ENCODE measurements at places on chromosomes 5 and 9. TPM values are rescaled to one million over a fixed set of nuclear protein-coding genes. Genes with fewer than 3 reads are reported as not detected.
A peak's percentile ranks its signal among the peaks of the same experiment; 100 is the strongest.

- DNase-seq, result no peak
These were observed 252.1 kb downstream of the TRIM32 start for GRCh38 chr9:116939161-116939560.

- DNase-seq, result no peak
These were observed 15.3 kb upstream of the F2RL2 start for GRCh38 chr5:76638479-76638878.

DNA sequence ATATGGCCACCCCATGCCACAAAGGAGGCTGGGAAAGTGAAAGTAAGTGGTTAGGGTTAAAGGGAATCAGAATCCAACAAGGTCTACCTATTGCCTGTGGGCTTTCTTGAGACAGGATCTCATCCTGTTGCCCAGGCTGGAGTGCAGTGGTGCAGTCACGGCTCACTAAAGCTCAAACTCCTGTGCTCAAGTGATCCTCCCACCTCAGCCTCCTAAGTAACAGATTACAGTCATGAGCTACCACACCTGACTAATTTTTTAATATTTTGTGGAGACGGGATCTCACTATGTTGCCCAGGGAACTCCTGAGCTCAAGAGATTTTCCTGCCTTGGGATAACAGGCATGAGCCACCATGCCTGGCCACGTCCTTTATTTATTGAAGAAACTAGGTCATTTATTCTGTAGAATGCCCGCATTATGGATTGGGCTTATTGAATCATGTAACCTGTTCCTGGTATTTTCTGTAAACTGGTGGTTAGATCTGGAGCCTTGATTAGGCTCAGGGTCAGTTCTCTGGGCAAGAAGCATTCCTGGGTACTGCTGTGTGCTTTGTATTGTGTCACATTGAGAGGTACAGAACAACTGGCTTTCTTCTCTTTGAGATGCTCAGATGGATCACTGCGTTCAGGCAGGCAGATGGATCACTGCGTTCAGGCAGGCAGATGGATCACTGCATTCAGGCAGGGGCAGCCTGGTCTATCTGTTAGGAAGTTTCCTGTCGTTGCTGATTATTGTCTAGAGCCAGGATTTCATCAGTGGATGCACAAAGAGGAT is 41.6 kb downstream of the ERGIC1 start:
- peak; percentile 44 for DNase-seq

- DNase-seq, result no peak
These were observed 136.3 kb downstream of the TTLL11 start for GRCh38 chr9:121956808-121957207.

- DNase-seq, result no peak
These were observed 202.4 kb downstream of the GLIS3 start for GRCh38 chr9:4097515-4097914.

DNA sequence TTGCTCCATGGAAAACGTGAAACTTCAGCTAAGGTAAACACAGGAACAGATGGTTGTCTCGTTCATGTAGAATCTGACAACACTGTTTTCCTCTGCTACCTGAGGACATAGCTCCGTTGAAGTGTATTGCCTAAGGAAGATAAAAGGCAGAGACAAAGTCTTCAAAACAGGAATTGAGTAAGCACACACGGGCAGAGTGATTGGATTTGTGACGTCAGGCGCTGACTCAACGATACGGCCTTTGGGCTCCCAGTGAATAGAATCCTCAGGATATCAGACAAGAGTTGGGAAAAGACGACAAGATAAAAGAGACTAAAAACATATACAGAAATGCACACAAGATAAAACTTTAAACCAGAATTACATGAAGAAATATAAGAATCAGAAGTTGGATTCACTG is 787.1 kb upstream of the CTNND2 start:
- peak; percentile 4 for DNase-seq

- DNase-seq, result no peak
These were observed 131.6 kb downstream of the CACNA1B start for GRCh38 chr9:138009016-138009802.

DNA sequence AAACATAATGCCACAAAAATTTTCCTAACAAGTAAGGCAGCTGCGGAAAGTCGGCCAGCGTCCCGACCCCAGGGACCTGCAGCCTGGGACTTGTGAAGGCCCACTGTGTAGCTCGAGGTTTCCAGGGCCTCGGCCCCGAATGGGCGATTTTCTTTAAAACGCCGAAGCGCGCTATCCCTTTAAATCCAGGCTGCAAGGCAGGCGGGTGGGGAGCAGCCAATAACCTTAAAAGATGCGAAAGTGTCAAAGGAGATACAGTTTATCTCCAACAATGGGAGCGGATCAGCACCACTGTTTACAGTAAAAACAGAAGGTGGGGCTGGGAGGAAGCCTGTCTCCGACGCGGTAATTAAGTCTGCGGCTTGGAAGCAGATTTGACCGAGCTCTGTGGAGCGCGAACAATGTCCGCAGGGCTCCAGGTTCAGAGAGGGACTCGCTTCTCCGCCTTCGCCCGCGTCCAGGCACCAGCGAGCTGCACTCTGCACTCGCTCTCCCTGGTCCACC is 1.7 kb upstream of the ZSWIM6 start:
- DNase-seq, result peak; percentile 67

DNA sequence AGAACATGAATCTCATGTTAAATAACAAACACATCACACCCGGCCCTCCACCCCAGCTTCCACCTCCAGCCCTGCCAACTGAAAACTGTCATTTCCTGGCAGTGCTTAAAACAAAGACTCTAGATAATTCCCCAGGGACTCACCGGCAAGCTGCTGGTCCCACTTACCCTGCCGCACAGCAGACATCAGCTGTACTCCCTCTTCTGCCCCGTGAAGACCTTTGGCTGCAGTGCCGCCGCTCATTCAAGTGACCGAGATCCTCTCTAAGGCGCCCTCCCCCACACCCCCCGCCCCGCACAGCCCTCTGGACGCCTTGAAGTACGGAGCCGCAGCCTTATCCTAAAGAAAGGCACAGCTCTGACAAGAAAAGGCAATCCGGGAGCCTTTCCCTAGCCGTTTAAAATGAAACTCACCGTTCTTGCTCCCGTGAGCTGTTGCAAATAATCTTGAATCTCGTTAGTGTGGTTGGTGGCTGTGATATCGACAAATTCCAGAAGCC is 434 bp downstream of the GLRX start:
- DNase-seq, result peak; percentile 19

GRCh38 chr5:24854350-24854749 is 209.6 kb upstream of the CDH10 start:
- DNase-seq, result peak; percentile 24

- no peak for DNase-seq
These were observed 81.1 kb downstream of the RMI1 start for GRCh38 chr9:84061613-84062193.

DNA sequence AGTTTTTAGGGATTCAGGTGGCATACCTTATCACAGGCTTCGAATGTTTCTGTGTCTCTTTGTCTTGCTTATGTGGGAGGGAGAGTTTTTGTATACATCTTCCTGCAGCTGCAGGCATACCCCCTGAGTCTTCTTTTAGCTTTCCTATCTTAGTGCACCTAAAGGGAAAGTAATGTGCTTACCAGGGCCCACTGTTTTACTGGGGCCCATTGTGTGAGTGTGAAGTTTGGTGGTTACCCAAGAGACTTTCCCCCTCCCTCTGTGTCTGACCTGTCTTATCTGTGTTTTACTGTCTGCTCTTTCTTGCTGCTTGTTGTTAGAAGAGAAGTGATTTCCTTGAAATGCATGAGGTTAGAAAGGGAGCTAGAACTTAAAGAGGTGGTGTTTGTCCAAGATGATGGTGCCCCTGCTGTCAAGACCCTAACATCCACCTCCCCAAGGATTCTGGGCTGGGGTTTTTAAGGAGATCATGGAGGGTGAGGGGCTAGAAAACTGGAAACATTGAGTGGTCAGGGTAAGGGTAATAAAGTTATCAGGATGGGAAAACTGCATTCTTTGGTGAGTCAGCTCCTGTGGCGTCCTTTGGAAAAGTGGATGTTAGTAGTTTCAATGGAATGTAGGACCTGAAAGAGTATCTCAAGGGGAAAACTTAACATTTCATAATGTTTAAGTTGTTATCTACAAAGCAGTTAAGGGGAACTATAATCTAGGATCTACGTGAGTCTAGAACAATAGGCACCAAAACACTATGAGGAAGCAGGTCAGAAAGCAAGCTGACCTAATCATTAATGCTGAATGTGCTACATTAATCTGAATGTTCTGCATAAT is 583.5 kb upstream of the TUSC1 start:
- peak; percentile 64 for DNase-seq

- DNase-seq, result no peak
These were observed 66.7 kb downstream of the SIL1 start for GRCh38 chr5:139131465-139131864.

GRCh38 chr9:8555762-8556500 is 756.4 kb upstream of the DMAC1 start:
- no peak for DNase-seq

GRCh38 chr5:95087816-95088317 is 197.0 kb downstream of the MCTP1 start:
- DNase-seq, result peak; percentile 23

DNA sequence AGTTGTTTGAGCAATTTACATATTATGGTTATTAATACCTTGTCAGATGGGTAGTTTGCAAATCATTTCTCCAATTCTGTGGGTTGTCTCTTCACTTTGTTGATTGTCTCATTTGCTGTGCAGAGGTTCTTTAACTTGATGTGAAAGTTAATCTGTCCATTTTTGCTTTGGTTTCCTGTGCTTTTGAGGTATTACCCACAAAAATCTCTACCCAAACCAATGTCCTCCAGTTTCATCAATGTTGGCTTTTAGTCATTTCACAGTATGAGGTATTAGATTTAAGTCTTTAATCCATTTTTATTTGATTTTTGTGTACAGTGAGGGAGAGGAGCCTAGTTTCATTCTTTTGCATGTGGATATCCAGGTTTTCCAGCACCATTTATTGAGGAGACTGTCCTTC is 82.4 kb downstream of the MRPS30 start:
- no peak for DNase-seq

FBXW2 gene
- polyA plus RNA-seq, result 38.5 TPM

PCDHGB3 gene
- 0.57 TPM for polyA plus RNA-seq

GNA14 gene
- not detected for polyA plus RNA-seq

PRDM9 gene
- polyA plus RNA-seq, result not detected

PDE6A gene
- 0.06 TPM for polyA plus RNA-seq

TSSK1B gene
- polyA plus RNA-seq, result 0.05 TPM
